Germinal center (tissue), 1 donor: ENCODE measurements at places on chromosomes 3 and 15.
A peak's percentile ranks its signal among the peaks of the same experiment; 100 is the strongest.

- peak; percentile 59 for DNase-seq
Observed at GRCh38 chr3:57078344-57078634, 17.8 kb downstream of the SPATA12 start.

GRCh38 chr15:38477637-38478036 lies 23.7 kb downstream of the FAM98B start:
- DNase-seq: no peak

- no peak for DNase-seq
Observed at GRCh38 chr15:41790756-41791546, 16.7 kb downstream of the MAPKBP1 start.

DNA sequence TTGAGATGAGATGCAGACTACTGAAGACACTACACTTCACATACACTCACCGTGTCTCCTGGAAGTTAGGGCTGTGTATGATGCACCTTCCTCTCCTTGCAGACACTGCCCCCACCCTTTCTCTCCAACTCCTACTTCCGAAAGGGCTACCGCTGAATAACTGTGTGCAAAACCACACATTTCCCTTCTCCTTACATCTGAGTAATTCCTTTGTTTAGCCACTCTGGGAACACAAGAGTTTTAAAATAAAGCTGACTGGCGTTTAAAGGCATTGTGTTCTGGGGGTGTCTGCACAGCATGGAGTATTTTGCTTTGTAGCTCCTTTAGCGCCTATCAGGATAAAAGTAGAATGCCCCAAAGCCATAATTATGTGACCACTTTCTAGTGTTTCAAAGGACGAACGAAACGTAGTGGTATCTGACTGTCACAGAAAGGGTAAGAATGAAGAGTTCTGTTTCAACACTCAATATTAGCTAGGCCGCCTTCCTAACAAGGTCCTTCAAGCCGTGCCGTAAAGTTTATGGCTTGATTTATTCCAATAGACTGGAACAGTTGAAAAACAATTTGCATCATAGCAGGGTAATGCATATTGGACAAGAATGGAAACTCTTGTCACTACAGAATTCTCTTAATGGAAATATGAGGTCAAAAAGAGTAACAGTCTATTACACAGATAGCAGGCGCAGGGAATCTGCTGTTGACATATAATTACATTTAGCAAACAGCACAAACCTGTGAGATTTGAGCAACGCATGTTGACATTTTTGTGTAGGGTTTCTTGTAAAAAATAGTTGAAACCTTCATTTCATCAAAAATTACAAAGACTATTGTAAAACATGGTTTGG lies 619.9 kb downstream of the FOXP1 start:
- no peak for DNase-seq

GRCh38 chr3:105847452-105847851 lies 21.4 kb downstream of the CBLB start:
- no peak for DNase-seq

GRCh38 chr3:172085557-172085895 lies 46.1 kb downstream of the FNDC3B start:
- no peak for DNase-seq

- DNase-seq: no peak
Observed at GRCh38 chr3:142795332-142795731, 71.5 kb downstream of the TRPC1 start.

DNA sequence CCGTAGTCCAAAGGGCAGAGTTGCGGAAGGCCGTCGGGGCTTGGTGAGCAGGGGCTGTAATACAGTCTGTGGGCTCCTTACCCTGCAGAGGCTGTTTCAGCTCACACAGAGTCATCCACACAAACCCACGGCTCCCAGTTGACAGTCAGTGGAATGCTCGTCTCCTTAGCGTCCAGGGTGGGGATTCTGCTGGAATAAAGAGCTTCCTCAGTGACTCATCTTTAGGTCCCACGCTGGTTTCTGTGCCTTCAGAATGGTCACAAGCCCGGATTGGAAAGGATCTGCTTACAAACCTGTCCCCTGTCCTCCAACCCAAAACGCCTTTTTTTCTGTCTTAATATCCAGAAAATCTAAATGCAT lies 201.3 kb upstream of the TPM1 start:
- no peak for DNase-seq

DNA sequence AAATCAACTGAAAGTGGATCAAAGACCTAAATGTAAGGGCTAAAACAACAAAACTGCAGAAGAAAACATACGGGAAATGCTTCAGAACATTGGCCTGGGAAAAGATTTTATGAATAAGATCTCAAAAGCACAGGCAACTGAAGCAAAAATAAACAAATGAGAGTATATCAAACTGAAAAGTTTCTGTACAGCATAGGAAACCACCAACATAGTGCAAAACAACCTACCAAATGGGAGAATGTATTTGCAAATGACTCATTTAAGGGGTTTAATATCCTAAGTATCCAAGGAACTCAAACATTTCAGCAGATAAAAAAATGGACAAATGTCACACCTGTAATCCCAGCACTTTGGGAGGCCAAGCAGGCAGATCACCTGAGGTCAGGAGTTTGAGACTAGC lies 489.1 kb downstream of the ROBO1 start:
- no peak for DNase-seq

- DNase-seq: no peak
Observed at GRCh38 chr3:100538339-100538706, 45.9 kb downstream of the TMEM45A start.

DNA sequence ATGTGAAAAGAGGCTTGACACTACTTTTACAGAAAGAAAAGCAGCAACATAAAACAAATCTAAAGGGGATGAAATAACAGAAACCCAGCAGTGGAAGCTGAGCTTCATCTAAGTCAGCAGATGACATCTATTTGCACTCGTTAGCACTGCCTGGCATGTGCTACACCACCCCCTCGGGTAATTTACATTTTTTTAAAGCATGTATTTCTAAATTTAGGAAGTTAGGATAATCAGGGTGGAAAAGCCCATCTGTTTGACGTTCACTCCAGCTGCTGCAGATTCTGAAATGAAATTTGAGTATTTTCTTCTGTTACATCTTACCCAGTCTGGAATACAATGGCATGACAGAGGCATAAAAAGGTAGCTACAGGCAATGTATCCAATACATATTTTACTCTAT lies 20.7 kb downstream of the IGSF11 start:
- no peak for DNase-seq

DNA sequence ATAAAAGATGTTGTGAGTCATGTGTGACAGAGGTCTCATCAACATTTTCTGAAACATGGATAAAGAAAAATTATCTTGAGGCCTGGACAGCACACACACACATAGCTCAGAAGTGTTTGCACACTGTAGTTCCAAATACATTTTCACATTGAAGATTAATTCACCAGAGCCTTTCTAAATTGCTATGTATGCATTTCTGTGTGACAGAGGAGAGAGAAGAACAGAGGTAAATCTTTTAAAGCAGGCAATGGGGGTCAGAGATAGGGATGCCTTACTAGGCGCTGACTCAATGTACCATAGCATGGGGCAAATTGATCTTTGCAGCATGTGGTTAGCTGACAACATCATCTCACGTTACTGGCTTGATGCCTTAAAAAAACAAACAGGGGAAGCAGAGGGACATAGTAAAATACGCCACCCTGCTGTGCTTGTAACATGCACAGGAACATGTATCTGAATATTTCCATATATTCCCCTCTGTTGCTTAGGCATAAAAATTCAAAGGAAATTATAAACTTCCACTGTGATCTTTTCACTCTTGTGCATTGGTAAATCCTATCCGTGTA lies 7.7 kb downstream of the POU1F1 start:
- no peak for DNase-seq

GRCh38 chr15:42035435-42035761 lies 14.6 kb upstream of the PLA2G4E start:
- DNase-seq: peak; percentile 70

GRCh38 chr3:71991681-71992080 lies 206.7 kb upstream of the PROK2 start:
- DNase-seq: no peak

DNA sequence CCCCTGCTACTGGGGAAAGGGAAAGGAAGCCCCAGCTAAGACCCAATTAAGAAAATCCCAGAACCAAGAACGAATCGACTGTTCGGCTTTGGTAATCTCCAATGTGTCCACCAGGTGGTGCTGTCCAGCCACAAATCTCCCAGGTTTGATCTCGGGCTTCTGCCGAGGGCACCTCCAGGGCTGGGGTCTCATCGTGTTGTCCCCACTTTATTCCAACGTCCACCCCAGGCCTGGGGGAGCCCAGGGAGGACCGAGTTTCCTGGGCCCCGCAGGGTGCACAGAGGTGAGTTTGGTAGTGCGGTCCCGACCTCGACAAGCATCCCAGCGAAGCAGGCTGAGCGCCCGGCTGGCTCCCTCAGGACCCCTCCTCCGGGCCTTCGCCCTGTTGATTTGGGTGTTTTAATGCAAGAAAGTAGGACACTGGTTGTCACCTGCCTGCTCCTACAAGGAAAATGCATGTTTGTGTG lies 185.1 kb downstream of the GOLGA6L6 start:
- DNase-seq: peak; percentile 80
